ENCODE measurements at places on chromosomes 7 and 10.

DNA sequence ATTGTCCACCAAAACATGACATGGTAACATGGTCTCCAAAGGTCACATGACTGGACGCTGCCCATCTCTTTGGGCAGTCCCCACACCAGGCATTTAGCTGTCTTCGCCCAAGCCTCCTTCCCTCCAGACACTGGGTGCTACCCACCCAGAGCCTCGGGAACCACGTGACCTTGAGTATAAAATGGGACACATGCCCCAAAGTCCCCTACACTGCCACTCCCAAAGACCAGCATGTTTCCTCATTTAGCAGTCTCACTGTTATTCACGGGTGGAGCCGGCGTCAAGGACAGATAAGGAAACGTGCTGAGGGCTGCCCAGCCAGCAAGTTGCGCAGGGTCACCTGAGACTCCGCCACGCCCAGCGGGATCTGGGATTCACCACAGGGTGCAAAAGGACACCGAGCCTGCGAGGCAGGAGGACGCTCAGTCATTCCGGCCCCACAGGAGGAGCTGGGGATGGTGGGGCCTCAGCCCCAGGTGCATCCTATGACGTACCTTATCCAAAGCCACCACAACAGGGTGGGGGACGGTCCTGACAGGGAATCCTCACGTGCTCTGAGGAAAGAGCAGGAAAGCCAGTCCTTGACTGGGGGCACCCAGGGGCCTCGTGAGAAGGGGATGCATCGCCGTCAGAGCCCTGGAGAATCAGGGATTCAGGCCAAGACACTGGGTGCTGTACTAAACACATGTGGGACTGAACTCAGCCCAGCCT lies 226.9 kb downstream of the TNS3 start:
- no peak for DNase-seq

GRCh38 chr7:33862946-33863814 lies 42.2 kb upstream of the BMPER start:
- no peak for DNase-seq

- DNase-seq = no peak
Observed at GRCh38 chr10:113515161-113515560, 37.7 kb upstream of the HABP2 start.

DNA sequence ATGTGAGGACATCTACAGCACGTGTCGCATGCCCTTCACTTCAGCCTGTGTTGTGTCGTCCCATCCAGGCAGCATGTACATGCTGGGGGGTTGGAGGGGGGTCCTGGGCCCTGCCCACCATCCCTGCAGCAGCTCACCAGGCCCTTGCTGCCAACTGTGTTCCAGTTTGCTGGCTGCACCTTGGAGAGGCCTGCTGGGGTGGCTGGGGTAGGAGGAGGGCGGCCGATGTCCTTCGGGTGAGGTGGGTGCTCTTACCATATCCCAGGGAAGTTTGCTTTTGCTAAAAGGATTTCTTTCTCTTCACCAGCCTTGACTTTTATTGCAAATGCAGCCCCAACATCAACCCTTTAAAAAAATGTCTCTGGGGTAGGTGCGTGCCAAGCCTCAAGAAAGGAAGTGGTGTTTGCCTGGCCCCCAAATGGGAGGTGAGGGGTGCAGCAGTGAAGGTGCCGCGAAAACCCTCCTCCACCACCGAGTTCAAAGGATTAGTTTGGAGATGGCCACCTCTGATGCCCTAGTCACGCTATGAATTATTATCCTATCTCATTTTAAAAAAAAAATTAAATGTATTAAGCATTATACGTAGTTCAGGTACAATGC lies 165.8 kb upstream of the KLF6 start:
- DNase-seq = no peak

- DNase-seq = no peak
Observed at GRCh38 chr7:47453093-47454061, 128.5 kb downstream of the TNS3 start.

DNA sequence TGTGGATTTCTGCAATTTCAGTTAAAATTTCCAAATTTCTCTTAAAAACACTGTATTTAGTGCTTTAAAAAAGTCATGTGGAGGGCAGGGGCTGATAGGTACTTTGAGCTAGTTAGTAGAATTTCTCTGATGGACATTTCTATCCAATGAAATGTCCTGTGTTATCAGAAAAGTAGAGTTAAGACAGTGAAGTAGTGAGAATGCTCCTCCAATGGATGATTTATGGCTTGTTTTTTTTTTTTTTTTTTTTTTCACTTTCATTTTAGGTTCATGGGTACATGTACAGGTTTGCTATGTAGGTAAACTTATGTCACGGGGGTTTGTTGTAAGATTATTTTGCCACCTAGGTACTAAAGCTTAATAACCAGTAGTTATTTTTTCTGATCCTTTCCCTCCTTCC lies 55.0 kb downstream of the BTAF1 start:
- no peak for DNase-seq

DNA sequence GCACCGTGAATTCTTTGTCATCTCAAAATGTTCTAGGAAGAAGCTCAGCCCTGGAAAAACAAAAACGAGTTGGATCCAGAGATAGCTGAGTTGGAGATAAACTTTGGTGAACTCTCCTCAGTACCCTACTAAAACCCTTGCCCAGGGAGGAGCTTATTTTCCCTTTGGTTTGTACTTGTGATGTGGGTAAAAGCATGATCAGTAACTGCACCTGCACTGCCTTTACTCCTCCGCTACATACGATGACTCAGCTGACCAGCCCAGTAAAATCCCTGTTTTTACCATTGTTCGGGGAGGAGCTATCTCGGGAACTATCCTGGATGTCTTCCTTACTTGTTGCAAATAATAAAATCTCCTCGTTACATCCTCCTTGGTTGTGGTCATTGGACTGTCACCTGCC lies 359.3 kb downstream of the SH2D4B start:
- DNase-seq = no peak

DNA sequence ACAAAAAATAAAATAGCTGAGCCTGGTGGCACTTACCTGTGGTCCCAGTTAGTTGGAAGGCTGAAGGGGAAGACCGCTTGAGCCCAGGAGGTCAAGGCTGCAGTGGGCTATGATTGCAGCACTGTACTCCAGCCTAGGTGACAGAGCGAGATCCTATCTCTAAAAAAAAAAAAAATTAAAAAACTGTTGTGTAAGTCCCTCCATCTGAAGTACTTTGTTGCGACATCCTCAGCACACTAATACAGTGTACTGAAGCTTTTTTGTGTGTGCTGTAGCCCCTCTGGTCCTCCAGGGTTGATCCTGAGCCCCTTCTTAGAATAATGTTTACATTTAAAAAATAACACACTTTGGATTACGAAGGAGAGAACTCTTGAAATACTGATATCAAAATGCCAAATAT lies 71.3 kb downstream of the PFKFB3 start:
- no peak for DNase-seq

GRCh38 chr7:54906963-54907362 lies 111.9 kb upstream of the EGFR start:
- DNase-seq = no peak

- no peak for DNase-seq
Observed at GRCh38 chr7:26690135-26690805, 174.1 kb downstream of the SKAP2 start.

GRCh38 chr10:91756286-91756685 lies 41.9 kb upstream of the TNKS2 start:
- no peak for DNase-seq

- DNase-seq = no peak
Observed at GRCh38 chr7:66033471-66034385, 41.9 kb upstream of the ASL start.

GRCh38 chr7:31002256-31002655 lies 38.5 kb downstream of the GHRHR start:
- DNase-seq = no peak

DNA sequence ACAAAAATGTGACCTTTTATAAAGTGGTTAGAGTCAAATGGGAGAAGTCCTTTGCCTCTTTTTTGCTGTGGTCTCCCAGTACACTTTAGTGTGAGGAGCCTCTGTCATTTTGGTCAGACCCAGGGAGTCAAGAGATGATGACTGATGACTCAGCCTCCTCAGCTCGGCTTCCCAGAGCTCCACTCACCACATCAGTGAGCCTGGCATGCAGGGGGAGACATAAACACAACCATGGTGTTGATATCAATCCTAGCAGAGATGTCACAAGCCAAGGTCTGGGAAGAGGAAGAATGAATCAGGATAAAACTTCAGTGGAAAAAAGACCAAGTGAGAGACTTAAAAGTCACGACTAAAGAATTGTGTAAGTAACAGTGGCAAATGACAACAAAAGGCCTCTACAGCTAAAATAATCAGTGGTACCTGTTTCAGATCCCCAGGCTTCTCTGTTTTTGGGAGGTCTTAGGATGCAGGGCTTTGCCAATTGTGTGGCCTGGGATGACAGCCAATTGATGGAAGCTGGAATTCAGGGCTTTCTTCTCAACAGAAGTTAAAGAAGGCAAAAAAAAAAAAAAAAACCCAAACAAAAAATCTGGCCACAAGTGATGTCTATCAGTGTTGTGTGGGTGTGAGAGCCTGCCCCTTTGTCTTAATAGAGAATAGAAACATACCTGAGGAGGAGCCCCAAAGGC lies 50.2 kb downstream of the TFAM start:
- no peak for DNase-seq

- no peak for DNase-seq
Observed at GRCh38 chr10:6202098-6202683, 541 bp upstream of the PFKFB3 start.

GRCh38 chr7:140260352-140261104 lies 83.7 kb upstream of the KDM7A start:
- no peak for DNase-seq

- DNase-seq = no peak
Observed at GRCh38 chr10:127855976-127856375, 36.8 kb downstream of the CLRN3 start.

DNA sequence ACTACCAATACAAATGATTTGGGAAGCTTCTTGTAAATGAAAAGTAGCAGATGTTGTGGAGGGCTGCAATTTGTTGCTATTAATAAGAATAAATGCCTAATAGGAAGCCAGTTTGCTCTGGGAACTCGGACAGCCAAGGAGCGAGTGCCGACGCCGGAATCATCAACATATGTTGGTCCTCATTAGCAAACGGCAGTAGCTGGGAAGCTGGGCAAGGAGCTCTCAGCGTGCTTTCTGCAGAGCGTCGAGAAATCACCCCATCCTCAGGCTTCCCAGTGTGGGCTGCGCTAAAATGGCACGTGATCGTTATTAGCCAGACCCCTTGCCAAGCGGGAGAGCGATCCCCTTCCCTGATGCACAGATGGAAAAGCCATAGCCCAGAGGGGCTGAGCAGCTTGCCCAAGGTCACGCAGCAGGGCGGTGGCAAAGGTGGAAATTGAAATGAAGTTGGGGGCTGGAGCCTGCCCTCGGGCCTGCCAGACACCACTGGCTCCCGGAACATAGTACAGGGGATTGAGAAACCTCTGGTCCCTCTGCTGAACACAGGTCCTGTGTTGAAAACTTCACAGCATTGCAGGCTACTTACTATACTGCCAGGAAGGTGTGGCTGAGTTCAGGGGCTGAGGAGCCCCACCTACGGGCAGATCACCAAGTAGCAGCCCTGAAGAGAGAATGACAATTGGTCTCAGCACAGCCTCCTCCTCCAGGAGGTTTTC lies 326.9 kb downstream of the PLXNA4 start:
- no peak for DNase-seq

- DNase-seq = no peak
Observed at GRCh38 chr10:6119962-6120361, 31.1 kb downstream of the RBM17 start.

DNA sequence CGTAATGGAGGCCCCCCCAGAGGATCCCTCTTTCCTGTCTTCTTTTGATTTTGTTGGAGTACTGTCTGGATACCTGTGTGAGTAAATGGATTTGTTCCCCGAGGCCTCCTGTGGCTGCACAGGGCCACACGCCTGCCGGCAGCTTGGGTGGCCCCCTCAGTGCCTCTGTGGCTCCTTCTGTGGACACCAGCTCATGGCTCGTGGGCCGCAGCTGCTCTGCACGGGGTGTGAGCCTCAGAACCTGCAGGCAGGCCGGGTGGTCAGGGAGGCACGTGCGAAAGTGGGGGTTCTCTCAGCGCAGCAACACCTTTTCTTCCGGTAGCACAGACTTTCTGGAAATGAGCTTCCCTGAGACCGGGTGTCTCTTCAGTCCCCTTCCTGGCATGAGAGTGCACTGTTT lies 70.3 kb downstream of the WDR37 start:
- DNase-seq = no peak

- no peak for DNase-seq
Observed at GRCh38 chr7:134778941-134779740, at the start of gene CALD1. Gene CALD1 (plus strand): TSS chr7:134779634. CDS start chr7:134867734, 88,100 bp downstream.

All from SK-N-MC (cell line).